ENCODE measurements at places on chromosomes 12 and 14.
A peak's percentile ranks its signal among the peaks of the same experiment; 100 is the strongest.

DNA sequence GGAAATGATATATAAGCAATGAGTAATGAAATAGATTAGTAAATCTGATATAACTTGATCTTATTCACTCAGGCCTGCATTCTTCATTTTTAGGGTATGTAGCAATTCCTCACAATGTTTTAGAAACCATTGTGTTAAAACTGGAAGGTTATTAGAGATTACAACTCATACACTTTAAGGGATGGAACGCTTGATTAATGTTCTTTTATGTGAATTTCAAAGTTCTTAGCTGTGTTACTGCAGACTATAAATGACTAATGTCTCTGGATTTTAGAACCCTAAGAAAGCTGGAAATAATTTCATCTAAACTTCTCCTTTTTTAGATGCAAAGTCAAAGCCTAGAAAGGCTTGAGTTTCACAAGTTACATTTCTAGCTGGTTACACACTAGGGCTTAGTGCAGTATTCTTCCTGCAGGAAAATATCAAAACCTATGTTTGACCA, 148.2 kb upstream of the CLEC14A start:
- no peak for DNase-seq

- no peak for DNase-seq
Observed at GRCh38 chr12:84270470-84271140, 642.0 kb downstream of the SLC6A15 start.

DNA sequence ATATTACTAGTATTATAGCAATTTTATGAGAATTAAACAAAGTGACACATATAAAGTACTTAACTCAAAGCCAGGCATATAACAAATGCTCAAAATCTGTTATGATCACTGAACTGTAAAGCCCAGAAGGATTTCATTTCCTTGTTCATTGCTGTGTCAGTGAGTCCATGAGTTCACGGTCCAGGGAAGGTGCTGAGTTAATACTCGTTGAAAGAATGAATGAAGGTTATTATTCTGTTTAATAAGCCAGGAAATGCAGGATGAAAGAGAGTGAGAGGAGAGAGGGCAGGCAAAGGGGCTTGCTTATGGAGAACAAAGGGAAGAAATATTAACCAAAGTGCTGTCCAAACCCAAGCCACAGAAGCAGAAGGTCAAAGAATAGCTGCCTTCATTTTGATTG, 40.2 kb upstream of the NT5DC3 start:
- no peak for DNase-seq

- DNase-seq, result no peak
Observed at GRCh38 chr14:77123381-77124325, 17.9 kb downstream of the ZDHHC22 start.

DNA sequence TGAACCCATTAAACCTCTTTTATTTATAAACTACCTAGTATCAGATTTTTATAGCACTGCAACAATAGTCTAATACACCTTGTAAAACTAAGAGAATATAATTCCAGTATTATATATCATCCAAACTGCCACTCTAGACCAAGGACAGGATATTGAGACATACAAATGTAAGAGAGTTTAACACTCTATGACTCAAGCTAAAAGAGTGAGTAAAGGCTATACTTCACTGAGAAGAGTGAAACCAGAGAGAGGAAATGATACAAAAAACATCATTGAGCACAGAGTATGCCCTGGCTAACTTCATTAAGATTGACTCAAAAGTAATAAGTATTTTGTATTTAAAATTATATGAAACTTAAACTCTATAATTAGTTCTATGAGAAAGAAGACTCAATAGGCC, 1951.9 kb upstream of the SEL1L start:
- DNase-seq, result no peak

GRCh38 chr12:113136128-113136989, 798 bp upstream of the RASAL1 start:
- peak; percentile 51 for DNase-seq

GRCh38 chr14:104935026-104935650, 10.5 kb downstream of the PLD4 start:
- no peak for DNase-seq

DNA sequence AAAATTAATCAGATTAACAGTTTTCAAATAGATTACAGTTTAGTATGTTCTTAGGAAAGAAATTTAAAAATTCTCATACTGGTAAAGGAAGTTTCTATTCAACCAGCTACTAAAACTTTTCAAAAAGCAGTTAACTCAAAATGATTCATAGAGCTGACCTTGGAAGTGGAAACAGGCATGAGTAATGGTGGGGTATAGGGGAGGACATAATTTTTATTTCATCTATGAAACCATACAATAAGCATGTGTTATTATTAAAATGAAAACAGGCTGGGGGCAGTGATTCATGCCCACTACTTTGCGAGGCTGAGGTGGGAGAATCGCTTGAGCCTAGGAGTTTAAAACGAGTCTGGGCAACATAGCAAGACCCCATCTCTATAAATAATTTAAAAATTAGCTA, 73.0 kb downstream of the DNAI7 start:
- DNase-seq, result no peak

GRCh38 chr14:100566119-100566518, 21.1 kb downstream of the BEGAIN start:
- no peak for DNase-seq

Data from central memory CD4-positive, alpha-beta T cell (primary cell).